ENCODE measurements at places on chromosomes 3 and 15. TPM values are rescaled to one million over a fixed set of nuclear protein-coding genes. Genes with fewer than 3 reads are reported as not detected.

GOLGA8O gene
- total RNA-seq: not detected

LIPC gene
- not detected for total RNA-seq

CSTA gene
- not detected for total RNA-seq

P3H2 gene
- 40.5 TPM for total RNA-seq

HYAL1 gene
- 1.7 TPM for total RNA-seq

GPR176 gene
- 198 TPM for total RNA-seq

GOLGA8M gene
- not detected for total RNA-seq

LMOD3 gene
- not detected for total RNA-seq

HRG gene
- total RNA-seq: 0.15 TPM

PARP9 gene
- 3.4 TPM for total RNA-seq

C3orf49 gene
- not detected for total RNA-seq

GOLGA8S gene
- 0.11 TPM for total RNA-seq

GPR160 gene
- 16.7 TPM for total RNA-seq

GTF2E1 gene
- 64.4 TPM for total RNA-seq

PPM1M gene
- total RNA-seq: 5.2 TPM

STRIT1 gene
- 0.38 TPM for total RNA-seq

ASB7 gene
- total RNA-seq: 12.8 TPM

SERINC4 gene
- total RNA-seq: not detected

PLXNB1 gene
- 115 TPM for total RNA-seq

FANCD2OS gene
- not detected for total RNA-seq
